GF-D8 (cell line): ENCODE measurements at places on chromosomes 1 and 21.

- DNase-seq: no peak
These were observed 975.6 kb downstream of the NCAM2 start for GRCh38 chr21:21973806-21974205.

GRCh38 chr21:33977721-33978369 lies 62.2 kb upstream of the ATP5PO start:
- no peak for DNase-seq

DNA sequence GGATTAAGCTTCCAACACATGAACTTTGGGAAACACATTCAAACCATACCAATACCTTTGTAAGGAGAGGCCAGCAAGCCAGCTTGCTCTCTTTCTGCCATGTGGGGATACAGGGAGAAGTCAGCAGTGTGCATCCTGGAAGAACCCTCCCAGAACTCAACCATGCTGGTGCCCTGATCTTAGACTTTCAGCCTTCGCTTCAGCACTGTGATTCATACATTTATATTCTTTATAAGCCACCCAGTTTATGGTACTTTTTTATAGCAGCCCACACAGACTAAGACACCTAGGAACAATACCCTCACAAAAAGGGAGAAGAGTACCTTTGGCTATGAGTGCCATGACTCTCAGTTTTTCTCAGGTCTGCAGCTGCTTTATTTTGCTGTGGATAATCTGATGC lies 35.9 kb downstream of the C1orf87 start:
- DNase-seq: no peak

GRCh38 chr1:228208831-228209551 lies 1.1 kb downstream of the OBSCN start:
- no peak for DNase-seq

GRCh38 chr1:66478116-66478515 lies 55.8 kb upstream of the SGIP1 start:
- DNase-seq: no peak

- DNase-seq: no peak
These were observed 4.3 kb upstream of the SHISA4 start for GRCh38 chr1:201884425-201884824.

- DNase-seq: no peak
These were observed 496.0 kb upstream of the PKN2 start for GRCh38 chr1:88188038-88188437.

- no peak for DNase-seq
These were observed 201.7 kb downstream of the ROR1 start for GRCh38 chr1:63975481-63975880.

- no peak for DNase-seq
These were observed 16.4 kb upstream of the TSPEAR start for GRCh38 chr21:44727757-44728156.

GRCh38 chr1:212944229-212944901 lies 6.0 kb upstream of the VASH2 start:
- no peak for DNase-seq

GRCh38 chr1:211493133-211493871 lies 1.3 kb upstream of the RD3 start:
- DNase-seq: no peak

- no peak for DNase-seq
These were observed 242.9 kb downstream of the HHAT start for GRCh38 chr1:210571356-210572284.

DNA sequence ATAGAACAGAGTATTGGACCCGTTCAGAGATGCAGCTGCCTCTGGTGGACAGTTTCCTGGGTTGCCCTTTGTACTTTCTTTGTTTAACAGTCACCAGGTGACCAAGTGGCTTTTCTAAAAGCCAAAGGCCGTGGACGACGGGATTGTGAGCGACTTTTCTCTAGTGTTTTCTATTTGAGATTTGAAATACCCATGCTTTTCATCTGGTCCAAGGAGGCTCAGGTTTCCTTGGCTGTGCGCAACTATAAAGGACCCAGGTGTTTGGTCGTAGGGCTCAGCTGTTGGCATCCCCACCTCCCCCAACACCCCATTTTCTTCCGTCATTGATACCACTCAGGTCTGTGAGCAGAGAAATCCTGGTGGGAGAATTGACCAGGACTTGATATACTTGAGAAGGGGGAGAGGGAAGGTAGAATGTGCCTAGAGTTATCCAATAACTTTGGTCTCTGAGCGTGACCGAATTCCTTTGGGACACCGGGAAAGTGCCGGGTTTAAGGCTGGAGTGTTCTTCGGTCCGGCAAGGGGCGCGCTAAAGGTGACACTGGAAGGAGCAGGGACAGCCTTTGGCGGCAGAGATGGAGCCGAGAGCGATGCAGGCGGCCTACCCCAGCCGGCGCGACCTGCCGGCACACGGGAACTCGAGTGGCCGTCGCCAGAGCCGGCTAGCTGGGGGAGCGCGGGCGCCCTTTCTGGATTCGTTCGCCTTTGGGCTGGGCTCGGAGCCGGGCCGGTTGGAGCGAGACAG lies 83.4 kb upstream of the BMP8A start:
- DNase-seq: no peak

DNA sequence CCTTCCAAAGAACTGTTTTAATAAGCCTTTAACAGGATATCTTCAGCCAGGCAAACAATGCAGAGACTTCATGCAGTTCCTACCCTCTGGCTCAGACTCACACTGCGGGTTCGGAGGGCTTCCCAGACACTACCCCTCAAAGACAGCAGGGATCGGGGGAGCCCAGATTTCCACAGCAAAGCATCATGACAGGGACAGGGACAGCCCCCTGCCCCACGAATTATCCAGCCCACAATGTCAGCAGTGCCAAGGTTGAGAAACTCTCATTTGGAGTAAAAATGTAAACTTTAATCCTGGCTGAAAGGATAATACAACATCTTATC lies 20.1 kb downstream of the NPHP4 start:
- DNase-seq: no peak

DNA sequence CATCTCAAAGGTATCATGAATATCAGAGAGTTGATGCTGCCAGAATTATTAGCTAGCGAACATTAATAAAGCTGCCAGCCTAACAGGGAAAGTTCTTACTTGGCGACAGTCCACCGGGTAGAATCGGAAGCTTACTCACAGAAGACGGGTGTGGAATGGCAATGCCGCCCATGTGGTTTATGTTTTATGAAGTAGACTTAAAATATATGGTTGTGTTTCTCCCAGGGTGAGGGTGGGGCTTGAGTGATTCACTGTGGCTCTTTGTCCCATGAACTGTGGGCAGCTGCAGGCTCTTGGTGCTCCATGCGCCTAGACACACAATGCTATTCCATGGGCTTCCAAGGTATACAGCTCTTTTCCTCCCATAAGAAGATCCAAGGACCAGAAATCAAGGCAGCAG lies 162.7 kb downstream of the PIGK start:
- DNase-seq: no peak

- DNase-seq: no peak
These were observed 7.9 kb upstream of the NT5C1A start for GRCh38 chr1:39679821-39680220.

- no peak for DNase-seq
These were observed 11.5 kb upstream of the SLC9A1 start for GRCh38 chr1:27166351-27166802.

DNA sequence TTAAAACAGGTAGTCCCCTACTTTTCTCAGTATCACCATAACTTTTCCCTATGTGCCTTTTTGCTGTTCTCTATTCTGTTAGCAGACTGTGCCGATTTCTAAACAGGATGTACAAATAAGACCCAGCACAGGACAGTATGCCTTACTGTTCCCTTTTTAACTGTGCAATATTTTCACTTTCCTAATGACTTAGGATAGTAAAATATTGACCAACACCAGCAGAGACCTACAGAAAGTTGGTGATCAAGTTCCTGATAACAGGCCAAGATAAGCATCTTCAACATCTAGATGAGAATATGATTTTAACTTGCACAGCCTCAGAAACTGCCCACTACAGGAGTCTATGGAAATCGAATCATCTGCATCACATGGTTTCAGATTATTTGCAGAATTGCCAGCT lies 42.0 kb downstream of the ADSS2 start:
- DNase-seq: no peak

DNA sequence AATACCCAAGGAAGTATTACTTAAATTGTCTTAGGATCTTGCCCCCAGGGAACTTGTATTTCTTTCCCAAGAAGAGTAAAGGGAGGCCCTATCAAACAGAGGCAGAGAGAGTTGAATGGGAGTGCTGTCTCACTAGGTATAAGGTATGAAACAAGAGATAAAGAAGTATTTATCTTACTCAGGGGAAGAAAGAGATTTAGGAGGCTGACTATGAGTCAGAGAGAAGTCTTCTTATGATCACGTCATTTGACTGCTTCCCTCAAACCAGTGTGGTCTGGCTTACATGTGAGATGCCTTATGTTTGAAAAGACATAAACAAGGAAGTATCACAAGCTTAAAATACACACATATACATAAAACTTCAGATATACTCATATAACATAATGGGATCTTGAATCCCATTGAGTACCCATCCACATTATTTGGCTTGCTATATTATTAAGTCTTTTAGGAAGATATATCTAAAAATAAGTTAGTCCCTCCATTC lies 29.6 kb downstream of the DUSP10 start:
- DNase-seq: no peak
